ENCODE measurements at places on chromosomes 2 and 18.

GRCh38 chr18:63339920-63340484 lies 20.4 kb upstream of the BCL2 start:
- peak; percentile 50 for DNase-seq

- DNase-seq, result no peak
Observed at GRCh38 chr2:173099271-173099670, 23.6 kb downstream of the MAP3K20 start.

GRCh38 chr2:184004289-184004947 lies 593.9 kb upstream of the ZNF804A start:
- DNase-seq, result no peak

DNA sequence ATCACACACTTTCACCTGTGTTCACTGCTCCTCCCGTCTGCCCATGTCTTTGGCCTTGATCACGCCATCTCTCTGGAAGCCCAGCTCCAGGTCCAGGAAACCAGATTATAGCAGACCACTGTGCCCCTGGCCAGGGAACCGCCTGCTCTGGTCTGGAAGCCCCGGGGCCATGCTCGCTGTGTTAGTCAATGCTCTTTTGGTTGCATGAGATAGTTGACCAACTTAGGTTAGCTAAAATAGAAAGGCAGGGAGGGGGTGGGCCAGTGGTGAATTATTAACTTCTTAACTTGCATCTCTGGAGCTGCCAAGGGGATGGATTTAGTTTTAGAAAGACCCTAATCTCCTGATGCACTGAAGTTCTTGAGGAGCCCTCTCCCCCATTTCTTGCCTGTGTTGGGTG lies 232.7 kb downstream of the AGAP1 start:
- no peak for DNase-seq

DNA sequence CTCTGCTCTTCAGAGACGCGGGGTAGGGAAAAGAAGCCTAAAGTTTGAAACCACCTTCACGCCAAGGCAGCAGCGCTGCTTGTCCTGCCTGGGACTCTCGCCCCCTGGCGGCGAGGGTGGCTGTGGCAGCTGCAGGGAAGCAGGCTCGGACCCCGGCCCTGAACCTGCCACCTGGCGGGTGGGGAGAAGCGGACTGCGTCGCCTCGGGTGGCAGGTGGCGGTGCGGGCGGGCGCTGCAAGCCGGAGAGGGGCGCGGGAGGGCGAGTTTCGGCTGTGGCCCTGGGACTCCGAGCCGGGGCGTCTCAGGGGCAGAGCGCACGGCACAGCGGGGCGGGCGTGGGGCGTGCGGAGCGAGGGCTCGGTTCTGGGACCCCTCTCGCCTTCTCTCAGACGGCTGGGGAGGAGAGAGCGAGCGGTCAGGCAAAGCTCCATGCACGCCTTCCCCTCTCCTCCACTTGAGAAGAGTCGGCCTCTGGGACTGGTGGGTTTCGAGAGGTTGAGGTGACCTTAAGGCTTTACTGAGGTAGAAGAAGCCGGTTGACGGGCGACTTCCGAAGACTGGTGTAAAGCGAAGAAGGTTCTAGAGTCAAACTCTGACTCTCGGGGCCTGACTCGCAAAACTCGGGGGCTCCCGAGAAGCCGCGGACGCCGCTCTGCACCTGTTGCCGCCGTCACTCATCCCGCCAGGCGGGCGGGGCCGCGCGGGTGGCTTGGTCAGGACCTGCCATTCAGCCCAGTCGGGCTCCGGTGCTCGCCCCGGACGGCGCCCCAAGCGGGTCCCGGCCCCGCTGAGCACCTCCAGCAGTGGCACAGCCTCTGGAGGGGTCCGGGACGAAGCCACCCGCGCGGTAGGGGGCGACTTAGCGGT lies 1.1 kb upstream of the BOLL start:
- DNase-seq, result peak; percentile 64

DNA sequence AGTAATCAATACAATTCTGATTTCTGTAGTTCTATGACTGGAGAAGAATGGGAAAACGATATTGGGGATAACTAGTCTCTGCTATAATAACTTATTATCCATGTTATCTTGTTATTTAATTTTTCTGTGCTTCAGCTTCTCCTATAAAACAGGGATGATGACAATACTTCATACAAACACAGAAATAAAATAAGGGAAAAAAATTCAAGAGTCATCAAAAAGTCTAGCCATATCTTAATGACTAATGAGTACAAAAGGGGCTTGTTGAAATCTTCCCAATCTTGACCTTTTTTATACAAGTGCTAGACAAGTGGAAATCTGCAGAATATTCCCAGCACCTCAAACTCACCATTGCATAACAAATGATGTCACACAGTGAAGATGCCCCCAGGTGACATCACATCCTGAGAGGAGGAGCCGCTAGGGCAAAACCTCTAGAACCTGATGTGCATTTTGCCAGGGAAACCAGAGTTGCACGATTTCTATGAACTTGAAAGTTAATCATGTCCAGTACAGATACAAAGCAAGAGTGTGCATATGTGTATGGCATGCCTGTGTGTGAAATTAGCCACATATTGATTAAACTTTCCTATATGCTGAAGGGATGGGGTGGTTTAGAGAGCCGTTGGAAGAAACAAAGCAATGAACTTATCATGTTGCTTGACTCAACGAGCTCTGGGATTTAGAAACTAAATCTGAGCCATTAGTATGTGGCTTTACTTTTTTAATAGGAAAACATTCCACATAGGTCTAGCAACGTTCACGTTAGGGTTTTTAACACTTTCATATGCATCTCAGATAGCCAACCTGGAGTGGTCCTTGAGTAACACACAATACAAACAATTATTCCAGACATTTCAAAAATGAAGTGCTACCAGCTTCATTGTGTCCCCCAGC lies 278.9 kb downstream of the SLC4A3 start:
- DNase-seq, result no peak

- DNase-seq, result peak; percentile 12
Observed at GRCh38 chr2:235666213-235666781, 172.5 kb downstream of the AGAP1 start.

GRCh38 chr18:76450452-76451395 lies 44.3 kb downstream of the ZNF516 start:
- peak; percentile 8 for DNase-seq
